ENCODE measurements at places on chromosomes 6 and 20.

DNA sequence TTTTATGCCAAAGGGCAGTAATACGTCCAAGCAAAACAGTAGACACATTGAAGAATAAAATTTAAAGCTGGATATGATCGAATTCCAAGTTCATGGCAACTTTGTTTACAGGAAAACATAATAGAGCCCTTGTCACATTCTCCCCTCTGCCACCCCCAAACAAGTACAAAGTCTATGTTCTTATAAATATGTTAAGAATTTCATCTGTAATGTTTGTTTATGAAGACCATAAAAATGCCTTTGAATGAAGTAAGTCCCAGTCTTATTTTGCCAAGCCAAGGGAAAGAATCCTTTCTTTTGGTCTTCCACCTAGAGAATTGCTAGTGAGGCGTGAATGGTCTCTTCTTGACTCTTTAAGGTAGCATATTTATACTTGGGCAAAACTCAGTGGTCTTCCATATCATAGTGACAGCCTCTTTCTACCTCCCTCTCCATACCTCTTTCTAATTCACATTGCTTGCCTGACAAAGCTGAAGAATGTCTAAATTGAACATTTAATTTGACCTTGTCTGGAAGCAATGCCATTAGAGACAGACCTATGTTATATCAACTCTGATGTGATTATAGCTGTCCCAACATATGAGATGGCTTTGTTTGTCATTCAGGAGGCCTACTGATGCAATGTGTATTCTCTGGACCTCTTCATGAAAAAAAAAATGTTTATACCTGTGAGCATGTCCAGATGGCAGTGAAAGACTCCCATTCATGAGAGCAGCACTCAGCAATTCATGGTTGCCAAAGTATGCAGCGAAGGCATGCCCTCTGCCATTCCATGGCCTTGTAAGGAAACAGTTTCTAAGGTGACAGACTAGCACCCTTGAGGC, 70.6 kb upstream of the CCN2 start:
- no peak for DNase-seq

DNA sequence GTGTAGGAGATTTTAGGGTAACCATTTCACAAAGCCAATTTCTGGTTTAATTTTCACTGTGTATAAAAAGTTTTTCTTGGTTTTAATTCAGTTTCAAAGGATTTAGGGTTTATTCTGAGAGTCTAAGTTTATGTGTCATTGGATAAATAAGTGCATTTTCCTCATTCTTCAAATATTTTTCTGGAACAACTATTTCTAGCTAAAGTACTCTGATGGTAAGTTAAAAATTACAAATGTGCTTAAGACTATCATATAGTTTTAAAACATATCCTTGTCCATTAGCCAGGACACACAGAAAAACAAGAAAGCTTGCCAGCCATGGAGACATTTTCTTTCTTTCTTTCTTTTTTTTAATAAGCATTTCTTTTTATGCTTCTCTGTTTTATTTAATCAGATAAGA, 333.0 kb downstream of the RFPL4B start:
- DNase-seq: no peak

DNA sequence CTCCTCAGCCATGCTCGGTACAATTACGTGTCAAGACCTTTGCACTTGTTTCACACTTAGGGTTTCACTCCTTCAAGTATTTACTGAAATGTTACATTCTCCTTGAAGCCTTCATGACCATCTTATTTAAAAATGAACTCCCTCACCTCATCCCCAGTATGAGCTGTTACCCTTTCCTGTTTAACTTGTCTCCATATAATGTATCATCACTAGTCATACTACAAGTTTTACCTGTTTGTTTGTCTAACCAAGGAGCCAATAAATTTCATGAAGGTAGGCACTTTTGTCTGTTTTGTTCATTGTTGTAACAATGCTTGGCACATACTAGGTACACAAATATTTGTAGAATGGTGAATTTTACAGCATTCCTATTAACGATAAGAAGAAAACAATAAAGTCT, 46.1 kb upstream of the MTRF1L start:
- no peak for DNase-seq

GRCh38 chr6:29666826-29667130, 9.9 kb downstream of the MOG start:
- no peak for DNase-seq

DNA sequence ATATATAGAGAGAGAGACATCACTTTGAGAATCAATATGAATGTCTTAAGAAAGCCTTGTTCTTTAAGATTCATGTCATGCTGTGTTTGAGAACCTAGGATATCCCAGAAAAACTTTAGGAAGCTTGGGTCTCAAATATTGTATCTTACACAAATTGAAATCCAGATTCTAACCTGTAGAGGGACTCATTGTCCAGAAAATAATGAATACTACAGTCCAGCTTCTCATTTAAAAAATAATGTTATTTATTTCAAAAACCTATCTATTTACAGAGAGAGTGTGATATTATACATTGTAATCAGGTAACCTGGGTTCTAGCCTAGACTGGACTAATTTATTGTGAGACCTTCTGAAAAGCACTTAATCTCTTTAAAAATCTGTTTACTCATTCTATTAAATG, 4.2 kb downstream of the RFX6 start:
- no peak for DNase-seq

- DNase-seq: no peak
Observed at GRCh38 chr6:157586476-157587126, 205.6 kb downstream of the ZDHHC14 start.

DNA sequence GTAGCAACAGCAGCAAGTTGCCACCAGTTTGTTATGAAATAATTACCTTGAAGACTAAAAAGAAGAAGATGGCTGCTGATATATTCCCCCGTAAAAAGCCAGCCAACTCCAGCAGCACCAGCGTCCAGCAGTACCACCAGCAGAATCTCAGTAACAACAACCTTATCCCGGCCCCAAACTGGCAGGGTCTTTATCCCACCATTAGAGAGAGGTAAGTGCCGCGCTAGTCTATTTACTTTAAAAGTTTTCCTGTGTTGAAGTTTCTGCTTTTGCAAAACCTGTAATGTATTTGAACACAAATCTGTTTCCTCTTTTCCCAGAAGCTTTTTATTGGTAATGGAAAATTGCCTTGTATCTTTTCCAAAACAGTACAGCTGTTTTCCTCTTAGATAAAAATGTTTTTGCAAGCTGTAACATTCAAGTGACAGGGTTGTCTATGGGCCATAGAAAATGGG, 725 bp downstream of the BTBD3 start:
- DNase-seq: no peak

DNA sequence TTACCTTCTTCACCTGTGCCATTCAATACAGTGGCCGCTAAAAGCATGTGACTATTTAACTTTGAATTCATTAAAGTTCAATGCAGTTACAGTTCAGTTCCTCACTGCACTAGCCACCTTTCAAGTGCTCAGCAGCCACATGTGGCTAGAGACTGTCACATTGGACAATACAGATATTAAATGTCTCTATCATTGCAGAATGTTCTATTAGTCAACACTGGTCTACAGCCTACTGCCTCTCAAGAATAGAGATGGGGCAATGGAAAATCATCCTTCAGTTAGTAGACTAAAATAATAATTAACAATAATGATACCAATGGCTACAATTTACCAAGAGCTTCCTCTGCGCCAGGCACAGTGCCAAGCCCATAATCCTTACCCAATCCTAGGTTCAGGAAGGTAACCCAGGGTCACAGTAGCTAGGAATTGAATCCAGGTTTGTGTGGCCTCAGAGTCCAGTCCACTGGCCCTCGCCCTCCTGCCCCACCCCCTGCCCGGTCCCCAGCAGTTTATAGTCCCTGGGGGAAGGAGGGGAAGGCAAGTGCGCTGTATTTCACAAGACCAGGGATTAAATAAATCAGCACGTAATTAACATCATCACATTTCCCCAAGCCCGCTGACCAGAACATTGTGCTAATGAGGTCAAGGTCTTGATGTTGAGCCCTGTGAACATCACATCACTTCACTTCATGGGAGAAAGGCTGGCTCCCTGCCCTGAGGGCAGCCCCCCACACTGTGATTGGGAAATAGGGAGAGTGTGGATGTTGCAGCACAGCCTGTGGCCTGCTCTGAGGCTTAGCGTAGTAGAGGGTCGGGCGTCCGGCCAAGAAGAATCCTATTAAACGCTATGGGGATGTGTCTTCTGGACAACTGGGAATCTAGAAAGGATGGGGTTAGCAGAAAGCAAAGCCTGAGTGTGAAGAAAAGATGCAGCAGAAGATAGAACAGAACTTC, 147.2 kb downstream of the VEGFA start:
- DNase-seq: no peak

- no peak for DNase-seq
Observed at GRCh38 chr6:135686784-135687301, 164.7 kb upstream of the PDE7B start.

All from CD8-positive, alpha-beta memory T cell (primary cell).